Calu3 (cell line): ENCODE measurements at places on chromosomes 3 and 15.

DNA sequence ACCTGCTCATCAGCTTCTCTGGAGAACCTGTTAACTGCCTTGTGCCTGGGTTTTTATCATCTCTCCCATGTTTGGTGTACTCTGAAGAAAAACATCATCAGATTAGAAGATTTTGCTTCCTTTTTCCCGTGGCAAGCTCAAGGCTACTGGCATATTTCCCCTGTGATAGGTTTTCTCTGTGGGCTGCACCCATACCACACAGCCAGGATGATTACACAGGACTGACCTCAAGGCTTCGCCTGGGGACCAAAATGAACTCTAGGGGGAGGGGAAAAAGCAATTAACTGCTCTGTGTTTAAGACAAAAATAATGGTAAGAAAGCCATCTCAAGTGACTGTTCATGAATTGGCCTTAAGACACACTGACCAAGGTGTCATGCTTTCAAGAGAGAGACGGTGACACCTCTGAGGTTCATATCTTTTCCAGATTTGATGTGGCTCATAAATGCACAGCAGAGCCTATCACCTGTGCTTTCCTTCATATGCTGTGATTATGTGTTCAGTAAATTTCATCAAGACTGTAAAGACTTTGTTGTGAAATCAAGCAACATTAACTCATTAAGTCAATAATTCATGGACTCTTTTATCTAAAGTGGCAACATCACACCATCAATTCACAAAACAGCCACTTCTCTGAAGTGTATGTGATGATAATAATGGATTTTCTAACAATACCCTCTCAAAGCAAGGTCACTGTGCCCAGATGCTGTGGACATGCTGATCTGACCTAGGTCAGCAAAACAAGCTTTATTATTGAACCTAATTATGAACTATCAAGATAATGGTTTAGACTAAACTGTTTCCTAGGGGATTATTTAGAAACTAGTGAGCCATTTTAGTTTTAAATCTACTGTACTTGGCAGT, 427.9 kb downstream of the WDR72 start:
- DNase-seq, result no peak

- no peak for DNase-seq
These were observed 434.7 kb upstream of the ARRDC4 start for GRCh38 chr15:97525809-97526208.

- no peak for DNase-seq
These were observed 34.6 kb downstream of the TNFAIP8L3 start for GRCh38 chr15:51060030-51060673.

GRCh38 chr3:175980486-175981090, 1121.5 kb downstream of the NAALADL2 start:
- no peak for DNase-seq

DNA sequence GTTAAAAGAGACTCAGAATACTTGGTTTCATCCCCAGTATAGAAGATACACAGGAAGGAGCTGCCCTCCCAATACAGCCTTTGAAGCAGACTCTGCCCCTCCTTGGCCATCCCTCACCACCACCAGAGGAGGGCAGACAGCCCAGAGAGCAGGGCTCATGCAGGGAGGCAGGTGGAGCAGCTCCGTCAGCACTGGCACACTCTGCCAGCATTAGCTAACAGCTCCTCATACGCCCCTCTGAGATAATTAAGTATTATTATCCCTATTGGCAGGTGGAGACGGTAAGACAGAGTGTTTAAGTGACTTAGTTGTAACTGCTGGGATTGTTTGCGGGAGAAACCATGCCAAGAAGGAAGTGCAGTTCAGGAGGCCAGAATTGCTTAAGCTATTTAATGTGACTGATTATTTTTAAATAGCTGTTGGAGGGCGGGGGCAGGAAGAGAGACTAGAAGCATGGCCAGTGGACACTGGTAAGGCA, 434.0 kb downstream of the EPHB1 start:
- DNase-seq, result peak; percentile 21

- DNase-seq, result no peak
These were observed 32.3 kb downstream of the SRP14 start for GRCh38 chr15:40006646-40007045.

DNA sequence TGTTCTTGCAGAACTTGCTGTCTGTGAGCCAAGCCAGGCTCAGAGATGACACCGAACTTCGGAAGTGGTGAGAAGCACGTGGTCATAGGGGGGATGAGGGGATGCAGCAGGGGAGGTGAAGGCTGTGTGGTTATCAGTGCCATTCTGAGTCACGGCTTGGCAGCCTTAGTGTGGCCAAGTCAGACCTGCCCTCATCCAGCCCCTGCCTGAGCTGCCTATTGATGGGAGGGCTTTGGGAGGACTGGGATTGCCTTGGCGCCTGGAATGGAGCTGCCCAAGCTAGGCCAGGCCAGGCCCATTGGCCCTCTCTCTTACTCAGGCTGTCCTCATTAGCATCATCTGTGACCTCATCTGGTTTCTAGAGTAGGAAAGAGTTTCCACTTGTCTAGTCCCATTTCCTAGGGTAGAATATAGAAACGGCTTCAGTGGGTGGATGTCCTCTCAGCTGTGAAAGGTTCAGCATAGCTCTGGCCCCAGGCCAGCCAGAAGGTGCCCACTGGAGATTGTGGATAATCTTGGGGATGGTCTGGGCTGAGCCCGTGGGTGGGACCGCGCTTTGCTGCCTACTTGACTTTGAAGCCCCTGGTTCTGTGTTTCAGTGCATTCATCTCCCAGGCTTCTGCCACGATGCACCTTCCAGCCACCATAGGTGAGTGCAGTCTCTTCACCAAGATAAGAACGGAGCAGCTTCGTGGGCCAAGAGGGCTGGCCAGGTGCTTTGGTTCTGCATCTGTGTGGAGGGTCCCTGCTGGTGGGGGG, 7.2 kb downstream of the FAH start:
- DNase-seq, result no peak

DNA sequence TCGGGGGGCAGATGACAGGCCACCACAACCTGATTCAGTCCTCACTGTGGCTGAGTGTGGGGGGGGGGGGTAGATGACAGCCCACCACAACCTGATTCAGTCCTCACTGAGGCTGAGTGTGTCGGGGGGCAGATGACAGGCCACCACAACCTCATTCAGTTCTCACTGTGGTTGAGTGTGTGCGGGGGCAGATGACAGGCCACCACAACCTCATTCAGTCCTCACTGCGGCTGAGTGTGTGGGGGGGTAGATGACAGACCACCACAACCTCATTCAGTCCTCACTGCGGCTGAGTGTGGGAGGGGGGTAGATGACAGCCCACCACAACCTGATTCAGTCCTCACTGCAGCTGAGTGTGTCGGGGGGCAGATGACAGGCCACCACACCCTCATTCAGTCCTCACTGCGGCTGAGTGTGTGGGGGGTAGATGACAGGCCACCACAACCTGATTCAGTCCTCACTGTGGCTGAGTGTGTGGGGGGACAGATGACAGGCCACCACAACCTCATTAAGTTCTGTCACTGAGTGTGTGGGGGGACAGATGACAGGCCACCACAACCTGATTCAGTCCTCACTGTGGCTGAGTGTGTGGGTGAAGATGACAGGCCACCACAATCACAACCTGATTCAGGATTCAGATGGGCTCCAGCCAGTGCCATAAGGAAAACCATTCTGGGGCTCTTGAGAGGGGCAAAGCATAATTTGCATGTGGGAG, 16.9 kb downstream of the ZNF717 start:
- DNase-seq, result no peak

DNA sequence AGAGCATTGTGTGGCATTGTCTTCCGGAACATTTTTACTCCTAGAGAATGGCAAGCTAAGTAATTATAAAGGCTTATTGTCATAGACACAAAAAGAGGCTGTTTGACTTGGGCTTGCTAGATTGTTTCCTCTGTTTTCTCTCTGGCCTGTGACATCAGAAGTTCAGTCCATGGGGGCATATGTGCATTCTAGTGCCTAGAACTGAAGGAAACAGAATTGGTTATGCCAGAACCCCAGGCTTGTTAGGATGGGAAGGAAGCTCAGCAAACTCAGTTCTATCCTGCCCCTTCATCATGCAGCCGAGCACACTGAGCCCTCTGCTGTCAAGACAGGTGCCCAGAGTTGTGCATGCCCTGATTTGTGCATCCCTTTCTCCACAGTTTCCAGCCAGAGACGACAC, 131.3 kb downstream of the PDE8A start:
- no peak for DNase-seq

DNA sequence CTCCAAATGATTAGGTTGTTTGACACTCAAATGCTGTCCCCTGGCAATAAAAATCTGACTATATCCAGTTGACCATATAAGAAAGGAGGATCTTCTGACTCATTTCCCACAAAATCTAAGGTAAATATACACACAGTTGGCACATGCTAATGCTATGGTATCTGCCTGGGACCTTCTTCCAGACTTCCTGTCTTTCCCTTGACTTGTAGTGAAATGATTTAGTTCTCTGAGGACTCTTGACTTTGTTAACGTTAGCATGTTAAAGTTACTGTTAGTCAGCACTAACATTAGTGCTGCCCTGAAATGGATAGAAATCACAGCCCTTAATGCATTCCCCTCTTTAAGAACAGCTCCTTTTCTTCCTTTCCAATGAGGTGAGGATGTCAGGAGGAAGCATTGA, 124.3 kb upstream of the LSAMP start:
- DNase-seq, result no peak

- DNase-seq, result no peak
These were observed 299.8 kb upstream of the GPR149 start for GRCh38 chr3:154729741-154730140.

GRCh38 chr15:68298336-68298735, 20.8 kb downstream of the FEM1B start:
- DNase-seq, result no peak
